GM12878 (cell line): ENCODE measurements at places on chromosomes 6 and 20. TPM values are rescaled to one million over a fixed set of nuclear protein-coding genes. Genes with fewer than 3 reads are reported as not detected.

- H3K27me3 ChIP-seq: no peaks in the 10 kb centered on the region
- no peak overlapping the region for H3K4me3 ChIP-seq
- no peaks in the 10 kb centered on the region for H3K4me1 ChIP-seq
- DNase-seq: no peak
Measured at GRCh38 chr20:32784369-32785080, 22.3 kb downstream of the DNMT3B start.

DNA sequence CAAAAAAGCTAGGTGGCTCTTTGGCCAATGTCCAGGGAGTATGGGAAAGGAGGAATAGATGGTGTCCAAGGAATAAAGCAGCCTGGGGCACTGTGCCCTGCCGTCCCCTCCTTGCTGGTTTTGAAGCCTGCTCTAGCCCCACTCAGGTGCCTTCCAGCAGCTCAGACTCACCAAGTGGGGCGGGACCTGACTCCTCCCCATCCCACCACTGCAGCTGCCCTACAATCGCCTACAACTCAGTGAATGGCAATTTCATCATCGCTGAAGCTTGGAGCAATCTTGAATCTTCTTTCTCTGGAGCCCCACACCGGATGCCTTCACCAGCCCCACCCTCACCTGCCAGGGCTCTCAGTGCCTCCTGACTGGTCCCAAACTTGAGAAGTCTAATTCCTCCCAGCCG lies 56.4 kb upstream of the NXT1 start:
- H3K27ac ChIP-seq: no peak overlapping the region
- H3K36me3 ChIP-seq: no peaks in the 10 kb centered on the region
- no peak overlapping the region for H3K4me3 ChIP-seq
- H3K4me1 ChIP-seq: no peaks in the 10 kb centered on the region
- H3K27me3 ChIP-seq: no peaks in the 10 kb centered on the region

The GFRA4 gene
- polyA plus RNA-seq: not detected in 2 replicates

The MLN gene
- not detected in 2 replicates for polyA plus RNA-seq
